Astrocyte (in vitro differentiated cells and primary cell): ENCODE measurements at places on chromosomes 13 and 19.

- no peaks in the 10 kb centered on the region for H3K36me3 ChIP-seq
- no peak for DNase-seq
- H3K4me1 ChIP-seq: peaks cover 15% of the 10 kb centered on the region
- no peak overlapping the region for H3K27ac ChIP-seq
Measured at GRCh38 chr13:20442375-20442774, 83.3 kb downstream of the CRYL1 start.

DNA sequence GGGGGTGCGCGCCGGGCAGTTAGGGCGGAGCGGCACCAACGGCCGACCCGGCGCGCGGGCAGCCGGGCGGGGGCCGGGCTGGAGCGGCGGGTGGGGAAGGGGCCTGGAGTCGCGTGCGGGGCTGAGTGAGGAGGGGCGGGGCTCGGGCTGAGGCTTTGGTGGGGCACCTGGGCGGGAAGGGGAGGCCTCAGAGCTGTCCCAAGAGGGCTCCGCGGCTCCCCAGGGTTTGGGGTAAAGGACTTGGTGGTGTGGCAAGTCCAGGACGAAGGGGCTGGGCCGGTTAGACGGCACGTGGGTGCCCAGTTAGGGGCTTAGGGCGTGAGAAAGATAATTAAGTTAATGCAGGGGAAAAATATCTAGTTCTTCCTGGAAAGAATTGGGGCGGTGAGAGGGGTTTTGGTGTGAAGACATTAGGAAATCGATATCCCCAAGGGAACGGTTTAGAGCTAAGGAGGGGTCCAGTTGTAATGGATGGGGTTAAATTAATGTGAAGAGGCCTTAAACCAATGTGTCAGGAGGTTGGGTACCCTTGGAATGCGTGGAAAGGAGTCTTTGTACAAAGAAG is 496 bp downstream of the ZNF574 start:
- peaks cover 17% of the 10 kb centered on the region for H3K36me3 ChIP-seq
- no peak for DNase-seq
- no peaks in the 10 kb centered on the region for H3K27me3 ChIP-seq

- no peak overlapping the region for H3K4me3 ChIP-seq
- H3K36me3 ChIP-seq: no peaks in the 10 kb centered on the region
- H3K27me3 ChIP-seq: no peaks in the 10 kb centered on the region
- peaks cover 26% of the 10 kb centered on the region for H3K4me1 ChIP-seq
Measured at GRCh38 chr19:45104658-45105349, 11.8 kb downstream of the PPP1R37 start.

- no peak for DNase-seq
- no peaks in the 10 kb centered on the region for H3K36me3 ChIP-seq
- no peak overlapping the region for H3K4me3 ChIP-seq
- no peak overlapping the region for H3K27ac ChIP-seq
- peaks cover 7% of the 10 kb centered on the region for H3K4me1 ChIP-seq
- H3K27me3 ChIP-seq: no peaks in the 10 kb centered on the region
Measured at GRCh38 chr13:46207828-46208227, 3.9 kb upstream of the LRRC63 start.

DNA sequence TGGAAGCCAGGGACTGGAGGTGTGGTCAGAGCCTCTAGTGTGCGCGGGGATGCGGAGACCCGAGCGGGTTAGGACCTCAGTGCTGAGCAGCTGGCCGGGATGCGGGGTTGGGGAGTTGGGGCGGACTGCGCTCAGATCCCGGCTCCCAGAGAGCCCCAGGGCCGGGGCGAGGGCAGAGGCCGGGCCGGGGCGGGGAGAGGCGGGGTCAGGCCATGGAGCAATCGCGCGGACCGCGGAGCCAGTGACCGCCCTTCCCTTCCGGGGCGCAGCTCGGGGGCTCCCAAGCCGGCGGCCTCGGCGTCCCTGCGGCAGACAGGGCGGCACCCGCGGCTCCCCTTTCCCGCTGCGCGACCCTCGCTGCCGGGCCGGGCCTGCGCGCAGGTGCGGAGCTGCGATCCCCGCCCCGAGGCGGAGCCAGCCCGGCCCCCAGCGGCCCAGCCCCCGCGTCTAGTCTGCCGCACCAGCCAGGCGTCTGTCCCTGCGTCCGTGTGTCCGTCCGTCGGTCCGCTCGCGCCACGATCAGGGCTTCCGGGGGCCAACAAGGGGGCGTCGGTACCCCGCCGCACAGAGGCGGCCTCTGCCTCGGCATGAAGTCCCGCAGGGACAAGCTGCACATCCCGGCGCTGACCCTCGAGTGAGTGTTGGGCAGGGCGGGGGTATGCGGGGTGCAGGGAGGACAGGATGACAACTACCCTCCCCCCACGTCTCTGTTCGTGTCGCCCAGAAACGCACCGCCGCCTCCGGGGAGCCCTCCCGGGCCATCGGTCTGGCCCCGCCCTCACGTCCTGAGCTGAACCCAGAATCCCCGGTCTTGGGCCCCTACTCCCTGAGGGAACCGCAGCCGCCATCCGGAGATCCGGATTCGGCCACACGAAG is 12.4 kb downstream of the MAST3 start:
- peak overlapping the region; percentile 58 for H3K4me3 ChIP-seq
- H3K27ac ChIP-seq: no peak overlapping the region
- DNase-seq: no peak

DNA sequence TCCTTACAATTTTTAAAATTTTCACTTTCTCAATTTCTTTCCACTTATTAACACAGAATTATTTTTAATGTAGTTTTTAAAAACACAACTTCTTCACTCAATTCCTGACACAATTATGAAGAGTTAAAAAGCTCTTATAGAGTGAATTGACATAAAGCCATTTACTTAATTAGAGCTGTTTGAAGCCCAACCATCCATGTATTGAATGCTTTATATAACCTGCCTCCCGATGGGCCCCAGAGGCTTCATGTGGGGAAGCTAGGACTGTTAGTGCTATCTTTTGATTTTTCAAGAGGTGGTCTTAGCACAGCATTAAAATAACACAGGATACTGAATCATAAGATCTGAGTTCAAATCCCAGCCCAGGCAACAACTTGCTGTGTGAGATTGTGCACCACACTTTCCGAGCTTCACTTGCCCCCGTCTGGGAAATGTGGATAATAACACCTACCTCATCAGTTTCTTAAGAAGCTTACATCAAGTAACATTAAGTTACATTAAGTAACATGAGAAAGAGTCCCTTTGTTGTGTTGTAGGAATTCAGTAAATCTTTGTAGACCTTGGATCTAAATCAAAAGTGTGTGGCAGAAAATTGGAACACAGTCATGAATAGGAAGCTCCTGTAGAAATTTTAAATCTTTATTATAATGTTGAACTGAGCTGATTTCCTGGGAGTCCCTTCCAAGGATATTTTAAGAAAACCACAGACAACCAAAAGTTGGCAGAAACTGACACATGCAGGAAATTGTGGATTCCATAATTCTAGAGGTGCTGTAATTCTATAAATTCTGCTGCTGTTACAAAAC is 5.5 kb upstream of the ENOX1 start:
- H3K4me3 ChIP-seq: no peak overlapping the region
- peaks cover 2% of the 10 kb centered on the region for H3K27me3 ChIP-seq
- no peaks in the 10 kb centered on the region for H3K36me3 ChIP-seq
- peak; percentile 45 for DNase-seq

GRCh38 chr13:111919286-111919685 is 147.7 kb upstream of the SOX1 start:
- H3K27ac ChIP-seq: no peak overlapping the region
- no peaks in the 10 kb centered on the region for H3K36me3 ChIP-seq
- no peaks in the 10 kb centered on the region for H3K4me1 ChIP-seq
- no peak overlapping the region for H3K4me3 ChIP-seq

GRCh38 chr19:4115818-4116385 is 8.0 kb downstream of the MAP2K2 start:
- peaks cover 3% of the 10 kb centered on the region for H3K4me1 ChIP-seq
- H3K36me3 ChIP-seq: peaks cover 7% of the 10 kb centered on the region
- H3K27me3 ChIP-seq: no peaks in the 10 kb centered on the region
- no peak overlapping the region for H3K4me3 ChIP-seq
- DNase-seq: no peak

- H3K27ac ChIP-seq: no peak overlapping the region
- H3K27me3 ChIP-seq: no peaks in the 10 kb centered on the region
- peaks cover 14% of the 10 kb centered on the region for H3K4me1 ChIP-seq
- no peaks in the 10 kb centered on the region for H3K36me3 ChIP-seq
Measured at GRCh38 chr13:77387607-77388200, 60.8 kb upstream of the MYCBP2 start.

GRCh38 chr13:46387064-46387851 is at the start of gene RUBCNL:
Gene RUBCNL, minus strand, starts transcription at chr13:46387252. Its CDS starts 14,777 bp downstream, at chr13:46372475.
- no peak for DNase-seq
- no peak within 1 kb of the TSS for H3K27ac ChIP-seq
- peak within 1 kb of the TSS; percentile 35 for H3K4me3 ChIP-seq
- H3K36me3 ChIP-seq: no peaks in the 10 kb centered on the region
- H3K27me3 ChIP-seq: peaks cover 51% of the 10 kb centered on the region

GRCh38 chr13:100290165-100290801 is 201.4 kb downstream of the PCCA start:
- H3K27ac ChIP-seq: no peak overlapping the region
- H3K4me3 ChIP-seq: no peak overlapping the region
- no peaks in the 10 kb centered on the region for H3K36me3 ChIP-seq
- H3K4me1 ChIP-seq: peaks cover 3% of the 10 kb centered on the region

DNA sequence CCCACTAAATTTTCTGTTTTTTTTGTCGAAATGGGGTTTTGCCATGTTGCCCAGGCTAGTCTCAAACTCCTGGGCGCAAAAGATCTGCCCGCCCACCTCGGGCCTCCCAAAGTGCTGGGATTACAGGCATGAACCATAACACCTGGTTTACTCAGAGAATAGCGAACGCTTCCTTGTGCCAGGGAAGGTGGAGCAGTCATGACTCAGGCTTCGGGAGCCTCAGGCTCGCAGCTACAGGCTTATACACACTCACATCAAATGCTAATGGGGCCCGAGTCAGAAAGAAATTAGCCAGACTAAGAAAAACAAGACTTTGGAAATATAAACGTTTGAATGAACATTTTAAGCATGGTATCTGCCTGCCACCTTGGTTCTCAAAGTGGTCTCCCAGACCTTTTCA is 11.0 kb upstream of the TPT1 start:
- H3K4me1 ChIP-seq: no peaks in the 10 kb centered on the region
- DNase-seq: peak; percentile 69
- peaks cover 16% of the 10 kb centered on the region for H3K36me3 ChIP-seq
- no peak overlapping the region for H3K4me3 ChIP-seq
- H3K27ac ChIP-seq: no peak overlapping the region

DNA sequence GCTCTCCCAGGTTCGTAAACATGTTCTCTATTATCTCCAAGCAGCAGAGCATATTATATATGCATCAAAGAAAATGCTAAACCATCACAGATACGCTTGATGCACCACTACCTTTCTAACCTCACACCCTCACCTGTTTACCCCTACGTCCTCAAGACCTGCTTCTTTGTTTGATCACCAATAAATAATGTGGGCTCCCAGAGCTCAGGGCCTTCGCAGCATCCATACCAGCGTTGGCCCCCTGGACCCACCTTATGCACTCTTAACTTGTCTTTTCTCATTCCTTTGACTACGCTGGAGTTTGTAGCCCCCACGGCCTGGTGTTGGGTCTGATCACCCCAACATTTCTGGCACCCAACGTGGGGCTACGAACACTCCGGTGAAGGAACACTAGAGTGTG is 10.0 kb upstream of the ZNF443 start:
- H3K4me1 ChIP-seq: no peaks in the 10 kb centered on the region
- no peaks in the 10 kb centered on the region for H3K36me3 ChIP-seq
- no peak overlapping the region for H3K4me3 ChIP-seq
- H3K27ac ChIP-seq: no peak overlapping the region

GRCh38 chr13:104592127-104592526 is 1525.9 kb upstream of the SLC10A2 start:
- no peaks in the 10 kb centered on the region for H3K36me3 ChIP-seq
- no peaks in the 10 kb centered on the region for H3K27me3 ChIP-seq
- H3K4me1 ChIP-seq: no peaks in the 10 kb centered on the region
- H3K27ac ChIP-seq: peak overlapping the region; percentile 34

DNA sequence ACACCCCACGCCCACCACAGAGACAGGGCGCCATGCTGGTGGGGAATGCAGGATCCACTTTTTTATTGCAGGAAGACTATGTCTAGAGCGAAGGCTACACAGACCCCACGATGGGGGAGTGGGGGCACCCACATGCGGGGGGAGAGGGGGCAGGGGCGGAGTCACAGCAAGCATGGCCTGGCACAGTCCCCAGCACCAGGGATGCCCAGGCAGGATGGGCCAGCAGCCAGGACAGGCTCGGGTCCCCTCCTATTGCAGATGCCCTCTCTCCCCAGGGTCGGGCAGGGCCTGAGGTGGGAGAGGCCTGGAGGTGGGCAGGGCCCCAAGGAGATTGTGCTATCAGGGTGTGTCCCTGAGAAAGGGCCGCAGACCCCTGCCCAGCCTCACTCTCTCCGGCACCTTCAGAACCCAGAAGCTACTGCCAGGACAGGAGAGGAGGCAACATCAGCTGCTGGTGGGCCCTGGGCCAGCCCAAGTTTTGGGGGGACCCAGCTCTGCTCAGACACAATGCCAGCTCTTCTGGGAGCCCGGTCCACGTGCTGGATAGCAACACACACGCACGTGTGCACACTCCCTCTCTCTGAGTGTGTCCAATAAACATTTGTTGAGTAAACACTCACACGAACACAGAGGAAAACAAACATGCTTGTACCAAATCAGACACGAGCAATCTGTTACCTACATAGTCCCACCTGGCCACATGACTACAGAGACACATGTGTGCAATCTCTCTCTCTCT is 6.5 kb downstream of the DIRAS1 start:
- H3K4me1 ChIP-seq: peaks cover 10% of the 10 kb centered on the region
- no peak overlapping the region for H3K4me3 ChIP-seq
- DNase-seq: no peak
- no peaks in the 10 kb centered on the region for H3K27me3 ChIP-seq

GRCh38 chr19:15197275-15197941 is 3.4 kb downstream of the NOTCH3 start:
- H3K27me3 ChIP-seq: no peaks in the 10 kb centered on the region
- no peak for DNase-seq
- H3K4me3 ChIP-seq: no peak overlapping the region
- H3K27ac ChIP-seq: no peak overlapping the region
- H3K36me3 ChIP-seq: no peaks in the 10 kb centered on the region
- peaks cover 13% of the 10 kb centered on the region for H3K4me1 ChIP-seq

DNA sequence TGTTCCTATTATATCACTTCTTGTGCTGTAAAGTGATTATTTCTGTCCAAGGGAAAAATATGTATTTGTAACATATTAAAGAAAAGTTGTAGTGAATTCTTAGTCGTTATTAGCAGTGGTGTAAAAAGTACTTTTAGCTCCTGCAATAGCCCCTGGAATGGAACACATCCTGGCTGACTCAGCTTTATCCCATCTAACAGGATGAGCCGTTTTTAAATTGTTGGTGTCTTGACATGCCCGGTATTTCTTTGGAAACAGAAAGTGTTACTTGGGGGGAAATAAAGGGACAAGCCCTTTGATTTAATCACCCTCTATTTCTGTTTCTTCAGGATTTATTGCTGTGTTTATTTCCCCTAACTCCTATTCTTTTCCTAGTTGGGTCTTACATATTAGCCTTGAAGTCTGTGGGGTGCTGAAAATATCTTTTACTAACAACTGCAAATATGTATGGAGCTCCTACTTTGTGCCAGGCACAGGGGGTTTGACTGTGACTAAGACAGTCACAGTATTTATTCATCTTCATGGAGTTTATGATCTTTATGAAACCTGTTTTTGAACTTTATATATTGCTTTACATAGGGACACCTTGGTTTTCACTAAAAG is 17.9 kb downstream of the COG3 start:
- peaks cover 3% of the 10 kb centered on the region for H3K4me1 ChIP-seq
- no peaks in the 10 kb centered on the region for H3K27me3 ChIP-seq
- DNase-seq: peak; percentile 24
- peaks cover 28% of the 10 kb centered on the region for H3K36me3 ChIP-seq
- peak overlapping the region; percentile 0 for H3K27ac ChIP-seq

- no peak overlapping the region for H3K27ac ChIP-seq
- DNase-seq: no peak
- no peaks in the 10 kb centered on the region for H3K27me3 ChIP-seq
- H3K4me1 ChIP-seq: no peaks in the 10 kb centered on the region
Measured at GRCh38 chr13:96033220-96034015, 19.8 kb downstream of the UGGT2 start.
